MCF 10A (cell line): ENCODE measurements at places on chromosomes 3 and 15.

- DNase-seq, result no peak
Measured at GRCh38 chr3:195801251-195802183, 10.2 kb downstream of the MUC4 start.

GRCh38 chr3:168671091-168671490, 575.4 kb upstream of the GOLIM4 start:
- DNase-seq, result peak; percentile 10

DNA sequence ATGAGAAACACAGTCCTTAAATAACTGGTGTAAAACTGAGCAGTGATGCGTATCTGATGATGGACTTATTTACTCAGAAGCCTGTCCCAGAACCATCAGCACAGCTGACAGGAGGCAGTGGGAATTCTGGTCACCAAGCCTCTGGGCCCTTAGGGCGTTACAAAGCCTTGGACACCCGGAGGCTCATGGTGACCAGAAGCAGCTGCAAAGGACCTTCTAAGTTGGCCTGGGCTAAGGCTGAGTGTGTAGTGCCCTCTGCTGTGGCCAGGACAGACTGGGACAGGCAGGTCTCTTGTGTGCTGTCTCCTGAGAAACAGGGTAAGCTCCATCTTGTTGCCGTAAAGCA, 168.9 kb downstream of the ATP10A start:
- DNase-seq, result no peak

DNA sequence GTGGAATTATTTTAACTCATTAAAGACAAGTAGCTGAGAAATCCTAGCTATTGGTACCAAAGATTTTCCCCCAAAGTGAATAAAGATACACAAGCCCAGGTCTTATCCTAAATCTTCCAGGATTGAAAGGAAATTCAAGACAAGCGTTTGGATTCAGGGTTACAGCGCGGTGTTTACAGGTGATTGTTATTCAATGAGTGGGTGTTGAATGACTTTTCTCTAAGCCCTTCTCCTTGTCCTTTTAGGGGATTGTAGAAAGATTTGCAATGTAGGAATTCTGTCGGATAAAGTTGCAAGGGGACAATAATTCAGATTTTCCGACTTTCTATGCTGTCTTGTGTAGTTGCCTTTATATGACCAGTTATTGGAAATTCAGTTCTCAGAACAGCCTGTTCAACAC, 57.2 kb downstream of the USP13 start:
- no peak for DNase-seq

DNA sequence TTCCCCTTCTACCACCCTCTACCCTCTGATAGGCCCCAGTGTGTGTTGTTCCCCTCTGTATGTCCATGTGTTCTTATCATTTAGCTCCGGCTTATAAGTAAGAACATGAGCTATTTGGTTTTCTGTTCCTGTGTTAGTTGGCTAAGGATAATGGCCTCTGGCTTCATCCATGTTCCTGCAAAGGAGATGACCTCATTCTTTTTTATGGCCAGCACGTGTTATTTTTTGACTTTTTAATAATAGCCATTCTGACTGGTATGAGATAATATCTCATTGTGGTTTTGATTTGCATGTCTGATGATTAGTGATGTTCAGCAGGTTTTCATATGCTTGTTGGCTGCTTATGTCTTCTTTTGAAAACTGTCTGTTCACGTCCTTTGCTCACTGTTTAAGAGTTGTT, 63.1 kb upstream of the NPHP3 start:
- DNase-seq, result no peak

GRCh38 chr15:64051407-64052259, 5.3 kb upstream of the DAPK2 start:
- no peak for DNase-seq

GRCh38 chr15:86650094-86650493, 570.4 kb downstream of the AGBL1 start:
- peak; percentile 16 for DNase-seq

- DNase-seq, result peak; percentile 17
Measured at GRCh38 chr3:195068084-195069080, 202.6 kb downstream of the XXYLT1 start.

DNA sequence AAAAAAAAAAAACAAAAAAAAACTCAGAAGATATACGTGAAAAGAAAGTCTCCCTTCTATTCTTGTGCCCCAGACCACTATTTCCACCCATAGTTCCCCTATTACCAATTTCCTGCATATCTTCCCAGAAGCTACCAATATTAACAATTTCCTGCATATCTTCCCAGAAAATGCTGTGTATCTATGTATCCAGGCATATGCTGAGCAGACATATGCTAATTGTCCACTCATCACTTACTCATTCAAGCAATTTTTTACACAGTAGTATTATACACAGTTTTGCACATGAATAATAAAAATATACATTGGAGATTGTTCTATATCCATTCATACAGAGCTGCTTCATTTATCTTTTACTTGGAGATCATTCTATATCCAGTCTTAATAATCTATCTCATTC, 12.6 kb upstream of the SLMAP start:
- DNase-seq, result no peak

GRCh38 chr15:40344631-40345120, 3.9 kb upstream of the CCDC9B start:
- peak; percentile 73 for DNase-seq

DNA sequence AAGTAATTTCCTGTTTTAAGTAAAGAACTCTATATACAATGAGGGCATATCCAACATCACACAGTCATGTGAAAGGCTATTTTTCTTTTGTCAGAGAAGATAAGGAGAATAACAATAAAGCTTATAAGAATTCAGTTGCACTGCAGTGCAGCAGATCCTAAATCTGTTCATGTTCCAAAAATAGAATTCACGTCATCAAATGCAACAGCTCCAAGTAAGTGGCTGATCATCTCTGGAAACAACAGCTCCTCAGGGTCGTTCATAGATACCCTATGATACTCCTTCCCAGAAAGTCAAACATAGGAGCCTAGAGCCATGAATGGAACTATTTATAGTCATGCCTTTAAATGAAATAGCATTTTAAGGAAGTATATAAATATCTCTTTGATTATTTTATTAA, 100.2 kb downstream of the FMN1 start:
- no peak for DNase-seq

DNA sequence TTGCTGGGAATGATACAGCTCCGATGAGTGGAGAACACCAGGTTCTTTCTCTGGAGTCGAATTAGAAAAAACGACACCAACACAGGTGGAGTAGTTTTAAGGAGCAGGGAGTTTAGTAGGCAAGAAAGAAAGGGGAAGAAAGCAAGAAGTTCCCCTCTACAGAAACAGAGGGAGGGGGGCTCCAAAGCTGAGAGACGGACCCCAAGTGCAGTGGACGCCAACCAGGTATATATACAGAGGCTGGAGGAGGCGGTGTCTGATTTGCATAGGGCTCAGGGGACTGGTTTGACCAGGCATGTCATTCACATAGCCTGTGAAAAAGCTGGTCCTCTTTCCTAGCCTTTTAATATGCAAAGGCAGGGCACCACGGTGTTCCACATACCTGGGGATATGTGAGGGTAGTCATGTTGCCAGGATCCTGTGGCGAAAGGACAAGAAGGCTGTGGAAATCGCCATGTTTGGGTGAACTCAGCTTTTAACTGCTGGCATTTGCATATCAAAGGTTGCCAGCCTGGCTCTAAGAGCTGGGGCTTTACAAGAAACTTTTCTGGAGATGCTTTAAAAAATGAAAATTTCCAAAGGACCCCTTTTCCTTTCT, 887.4 kb upstream of the EPHA6 start:
- DNase-seq, result no peak

- DNase-seq, result no peak
Measured at GRCh38 chr3:24604215-24604614, 109.6 kb upstream of the THRB start.

- DNase-seq, result no peak
Measured at GRCh38 chr3:58064923-58065638, 56.9 kb downstream of the FLNB start.

DNA sequence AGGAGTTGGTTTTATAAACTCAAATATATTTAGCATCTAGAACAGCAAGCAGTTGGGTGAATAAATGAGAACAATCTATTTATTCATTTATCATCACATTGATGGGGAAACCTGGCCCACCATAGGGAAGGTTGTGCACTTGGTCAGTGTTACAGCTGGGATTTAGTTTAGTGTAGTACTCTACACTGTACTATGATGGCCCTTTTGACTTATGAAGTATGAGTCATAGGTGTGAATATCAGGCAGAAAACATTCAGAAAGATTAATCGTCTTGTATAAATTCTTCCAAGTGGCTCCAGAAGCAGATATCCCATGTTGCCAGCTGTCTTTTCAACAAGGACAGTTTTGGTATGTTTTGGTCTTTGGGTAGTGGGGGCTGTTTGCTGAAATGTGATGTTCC, 38.0 kb downstream of the BBS4 start:
- no peak for DNase-seq

GRCh38 chr3:82055792-82056191, 294.3 kb upstream of the GBE1 start:
- DNase-seq, result peak; percentile 47

DNA sequence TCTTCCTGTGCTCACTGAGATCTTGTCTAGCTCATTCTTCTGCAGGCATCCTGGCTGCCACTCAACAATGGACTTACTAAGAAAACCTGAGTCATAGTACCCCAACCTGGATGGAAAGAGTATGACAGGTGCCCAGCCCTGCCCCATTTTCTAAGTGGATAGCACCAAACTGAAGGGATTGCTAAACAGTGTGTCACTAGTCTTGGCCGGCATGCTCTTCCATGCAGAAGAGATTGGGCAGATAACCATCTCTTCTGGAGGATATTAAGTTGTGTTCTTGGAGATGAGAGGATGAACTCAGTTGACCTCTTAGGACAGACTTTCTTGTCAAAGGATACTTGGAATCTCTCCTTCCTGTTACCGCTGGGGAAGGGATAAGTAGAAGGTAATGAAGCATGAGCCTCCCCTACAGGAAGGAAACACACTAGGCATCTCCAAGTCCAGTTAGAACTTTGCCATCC, 797.5 kb downstream of the AGBL1 start:
- DNase-seq, result no peak

DNA sequence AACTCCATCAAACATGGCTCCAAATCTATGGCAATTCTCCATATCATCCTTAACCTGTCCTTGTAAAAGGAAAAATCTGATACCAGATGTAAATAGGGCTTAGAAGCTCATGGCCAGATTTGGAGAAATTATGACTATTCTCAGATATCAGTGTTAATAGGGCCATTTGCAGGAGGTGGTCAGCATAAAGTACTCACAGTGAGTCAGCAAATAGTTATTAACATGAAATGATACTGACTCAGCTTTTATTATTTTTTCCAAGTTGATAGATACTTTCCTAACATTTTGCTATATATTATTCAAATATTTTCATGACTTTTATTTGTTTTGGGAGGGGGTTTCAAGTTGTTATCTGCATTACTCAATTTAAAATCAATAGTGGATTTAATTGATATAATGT, 255.8 kb downstream of the MFSD1 start:
- DNase-seq, result no peak

DNA sequence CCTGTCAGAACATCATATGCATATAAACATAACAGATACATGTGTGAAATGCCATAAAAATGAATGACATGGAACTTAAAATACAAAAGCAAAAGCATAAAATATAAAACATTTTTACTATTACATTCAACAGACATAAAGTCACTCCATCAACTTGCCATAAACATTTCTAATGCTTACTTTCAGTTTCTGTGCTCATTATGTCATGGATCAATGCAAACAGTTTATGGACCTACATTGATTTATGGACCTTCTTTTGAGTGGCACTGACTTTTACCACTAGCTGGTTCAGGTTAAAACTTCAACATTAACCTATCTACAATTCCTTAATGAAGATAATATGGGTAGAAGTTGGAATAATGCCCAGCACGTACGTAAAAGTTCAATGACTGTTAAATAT, 577.4 kb upstream of the LMCD1 start:
- DNase-seq, result no peak

DNA sequence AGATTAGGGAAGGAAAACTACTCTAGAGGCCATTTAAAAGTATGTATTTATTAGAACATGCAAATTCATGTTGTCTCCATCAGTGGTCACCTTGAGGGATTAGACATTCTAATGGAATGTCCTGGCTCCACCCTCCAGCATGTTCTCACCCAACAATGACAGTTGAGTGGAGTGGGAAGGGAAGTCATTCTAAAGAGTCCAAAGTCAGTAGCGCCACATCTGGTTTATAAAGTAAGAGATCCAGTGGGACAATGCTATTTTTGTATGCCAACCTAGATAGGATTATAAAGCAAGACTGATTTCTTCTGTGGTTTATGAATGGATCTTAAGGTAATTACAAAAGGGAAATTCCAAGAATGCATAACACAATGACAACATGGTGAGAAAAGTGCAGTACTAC, 33.3 kb downstream of the SLC24A1 start:
- no peak for DNase-seq

DNA sequence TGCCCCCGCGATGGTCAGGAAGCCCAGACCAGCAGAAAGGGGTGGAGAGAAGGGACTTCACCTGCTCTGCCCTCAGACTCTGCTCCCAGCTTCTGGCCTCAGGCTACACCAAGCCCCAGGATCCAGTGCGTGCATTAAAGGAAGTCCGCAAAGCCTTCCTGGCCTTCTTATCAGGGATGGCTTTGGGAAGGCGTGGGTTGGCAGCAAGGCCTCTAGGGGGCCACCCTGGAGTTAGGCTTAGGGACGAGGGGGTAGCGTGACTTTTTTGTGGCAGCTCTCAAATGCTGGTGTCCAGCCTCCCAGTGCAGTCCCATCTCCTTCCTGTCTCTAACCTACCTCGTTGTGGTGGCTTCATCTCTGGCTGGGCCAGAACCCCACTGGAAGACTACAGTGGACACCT, 18.9 kb upstream of the RPL29 start:
- DNase-seq, result no peak

DNA sequence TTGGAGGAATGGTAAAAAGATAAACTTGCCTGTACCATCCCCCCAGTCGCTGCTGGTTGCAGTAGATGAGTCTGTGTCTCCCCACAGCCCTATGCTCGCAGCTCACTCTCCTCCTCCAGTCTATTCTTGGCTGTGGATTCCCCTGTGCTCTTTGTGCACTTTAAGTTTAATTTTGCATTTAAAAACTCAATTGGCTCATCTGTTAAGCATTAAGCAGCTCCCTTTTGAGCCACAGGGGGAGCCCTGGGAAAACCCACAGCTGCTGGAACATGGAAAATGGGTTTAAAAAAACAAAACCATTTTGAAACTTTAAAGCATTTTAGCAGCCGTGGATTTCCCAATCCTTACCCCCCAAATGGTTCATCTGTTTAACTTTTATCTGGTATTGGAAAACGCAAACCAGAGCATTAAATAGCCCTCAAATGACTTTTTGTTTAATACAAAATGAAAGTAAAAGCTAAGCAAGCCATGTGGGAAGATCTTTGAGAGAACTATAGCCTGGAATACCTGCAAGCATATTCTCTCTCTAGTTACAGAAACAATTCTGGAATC, 536.9 kb downstream of the ZIC1 start:
- DNase-seq, result peak; percentile 54

DNA sequence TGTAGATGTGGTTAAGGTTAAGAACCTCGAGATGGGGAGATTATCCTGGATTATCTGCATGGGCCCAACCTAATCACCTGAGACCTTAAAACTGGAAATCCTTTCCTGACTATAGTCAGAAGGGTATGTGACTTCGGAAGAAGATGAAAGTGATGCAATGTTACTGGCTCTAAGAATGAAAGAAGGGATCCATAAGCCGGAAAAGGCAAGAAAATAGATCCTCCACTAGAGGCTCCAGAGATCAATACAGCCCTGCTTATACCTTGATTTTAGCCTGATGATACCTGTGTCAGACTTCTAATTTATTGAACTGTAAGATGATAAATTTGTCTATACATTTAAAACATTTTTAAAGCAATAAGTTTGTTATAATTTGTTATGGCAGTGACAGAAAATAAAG, 21.5 kb upstream of the GASK1A start:
- DNase-seq, result no peak
